ENCODE measurements at places on chromosomes 5 and 9. TPM values are rescaled to one million over a fixed set of nuclear protein-coding genes. Genes with fewer than 3 reads are reported as not detected.

Gene IGFBPL1
- 0.14 TPM for total RNA-seq

Gene UBE2QL1
- total RNA-seq = 0.65 TPM

Gene ARHGEF28
- total RNA-seq = 15.9 TPM

Gene EXD3
- total RNA-seq = 3.4 TPM

Gene PCDHB8
- 7.5 TPM for total RNA-seq

Gene TMEM252
- not detected for total RNA-seq

Gene MEIKIN
- total RNA-seq = not detected

Gene TNFSF15
- total RNA-seq = 0.14 TPM

Gene IER5L
- total RNA-seq = 53.3 TPM

Gene MTAP
- total RNA-seq = not detected

Gene GMCL2
- not detected for total RNA-seq

Gene DNM1
- total RNA-seq = 20.6 TPM

Gene MCTP1
- total RNA-seq = 15.7 TPM

Gene GDNF
- total RNA-seq = 0.31 TPM

Gene AHRR
- total RNA-seq = 1.2 TPM

Gene LCN2
- 0.14 TPM for total RNA-seq

Gene DIPK1B
- 16.0 TPM for total RNA-seq

Gene GEMIN5
- total RNA-seq = 37.2 TPM

Gene FAM78A
- 2.5 TPM for total RNA-seq

Gene PCDHGB6
- 0.33 TPM for total RNA-seq

Gene FBXW11
- 106 TPM for total RNA-seq

Gene NME5
- total RNA-seq = 2.6 TPM

Gene CLPTM1L
- 287 TPM for total RNA-seq

Gene CLIC3
- total RNA-seq = 126 TPM

Gene ADGRD2
- total RNA-seq = not detected

Gene UIMC1
- total RNA-seq = 43.9 TPM

Gene EDIL3
- total RNA-seq = 75.7 TPM

Gene BTNL3
- total RNA-seq = not detected

Gene MAML1
- total RNA-seq = 18.1 TPM

Gene LECT2
- total RNA-seq = not detected

Gene SLC46A2
- total RNA-seq = not detected

Data from A172 (cell line).